ENCODE measurements at places on chromosomes 12 and 14. TPM values are rescaled to one million over a fixed set of nuclear protein-coding genes. Genes with fewer than 3 reads are reported as not detected.

- no peak for DNase-seq
These were observed 368.6 kb downstream of the BCL11B start for GRCh38 chr14:98903371-98903770.

DNA sequence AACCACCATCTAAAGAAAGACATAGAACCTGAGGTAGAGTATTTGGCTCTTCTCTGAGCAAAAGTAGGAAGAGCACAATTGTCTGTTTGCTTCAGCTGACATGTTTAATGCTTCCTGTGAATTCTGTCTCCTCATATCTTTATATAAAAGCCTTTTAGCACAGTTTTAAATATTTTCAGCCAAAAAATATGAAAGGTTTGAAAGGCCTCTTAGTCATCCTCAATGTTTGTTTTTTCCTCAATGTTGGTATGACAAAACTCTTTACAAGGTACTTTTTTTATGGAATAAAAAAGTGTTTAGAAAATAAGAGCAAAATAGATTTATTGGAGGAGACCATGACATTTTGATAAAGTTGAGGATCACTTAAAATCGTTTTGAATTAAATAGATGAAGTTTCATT lies 360.9 kb downstream of the NAV3 start:
- DNase-seq = no peak

- no peak for DNase-seq
These were observed 40.5 kb downstream of the VEZT start for GRCh38 chr12:95258151-95258550.

DNA sequence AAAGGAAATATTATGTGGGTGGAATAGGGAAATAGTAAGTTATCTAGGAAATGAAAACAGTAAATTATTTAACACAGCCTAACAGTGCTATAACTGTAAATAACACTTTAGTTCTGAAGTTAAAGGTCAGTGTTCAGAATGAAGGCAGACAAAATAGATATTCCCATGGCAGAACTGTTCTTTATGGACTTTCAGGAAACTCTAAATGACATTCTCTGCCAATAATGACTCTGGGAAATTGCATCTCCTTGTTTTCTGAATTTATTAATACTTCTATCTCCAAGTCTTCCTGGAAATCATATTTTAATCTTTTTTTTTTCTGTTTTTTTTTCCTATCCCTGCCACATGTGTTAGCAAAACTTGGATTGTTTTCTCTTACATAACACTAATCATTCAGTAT lies 101.4 kb downstream of the PDE3A start:
- DNase-seq = no peak

DNA sequence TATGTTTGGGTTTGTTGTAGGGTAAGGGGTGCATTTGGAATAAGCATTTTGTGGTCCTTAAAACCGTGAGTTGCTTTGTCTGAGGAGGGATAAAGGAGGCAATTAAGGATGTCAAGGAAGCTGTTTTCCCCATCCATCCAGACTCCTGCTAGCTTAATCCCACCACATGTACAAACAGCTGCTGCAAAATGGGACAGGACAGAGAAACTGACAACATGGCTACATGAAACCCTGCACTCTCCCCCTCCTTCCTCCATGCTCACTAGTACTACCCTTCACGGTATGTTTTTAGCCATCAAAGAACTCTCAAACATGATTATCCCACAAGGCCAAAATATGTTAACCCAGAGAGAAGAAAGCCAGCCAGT lies 20.6 kb downstream of the ST8SIA1 start:
- DNase-seq = no peak

DNA sequence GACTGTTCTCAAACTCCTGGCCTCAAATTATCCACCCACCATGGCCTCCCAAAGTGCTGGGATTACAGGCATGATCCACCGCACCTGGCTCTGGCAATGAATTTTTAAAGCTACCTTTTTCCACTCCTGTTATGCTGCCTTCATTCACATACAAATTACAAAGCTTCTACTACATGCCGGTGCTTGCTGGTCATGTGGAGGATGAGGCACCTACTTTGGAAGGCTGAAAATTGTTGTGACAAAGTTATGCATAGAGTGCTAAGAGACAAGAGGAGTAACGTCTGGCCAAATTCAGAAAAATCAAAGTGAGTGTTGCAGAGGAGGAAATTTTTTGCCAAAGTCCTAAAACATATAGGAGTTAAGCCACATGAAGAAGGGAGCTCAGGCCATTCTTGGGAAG lies 191.7 kb upstream of the PPFIA2 start:
- no peak for DNase-seq

GRCh38 chr12:81296556-81297305 lies 218.9 kb downstream of the ACSS3 start:
- DNase-seq = no peak

- no peak for DNase-seq
These were observed 87.9 kb downstream of the ATP23 start for GRCh38 chr12:58029260-58029659.

DNA sequence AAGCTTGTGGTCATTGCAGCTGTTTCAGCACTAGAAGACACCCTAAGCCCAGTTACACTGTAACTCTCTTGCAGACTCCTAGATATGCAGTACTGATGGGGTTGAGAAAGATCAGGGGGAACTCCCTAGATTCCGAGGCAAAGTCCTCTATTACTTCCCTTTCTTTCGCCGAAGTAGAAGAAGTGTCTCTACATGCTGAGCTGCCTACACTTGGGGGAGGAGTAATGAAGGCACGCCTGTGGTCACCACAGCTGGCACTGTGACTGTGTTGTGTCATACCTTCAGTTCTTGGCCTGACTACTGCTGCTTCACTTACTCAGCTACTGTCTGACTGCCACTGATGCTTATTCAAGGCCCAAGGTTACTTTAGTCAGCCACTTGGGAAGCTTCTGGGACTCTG lies 35.1 kb upstream of the RPL10L start:
- DNase-seq = no peak

GRCh38 chr12:80567401-80567800 lies 123.4 kb downstream of the PTPRQ start:
- DNase-seq = no peak

DNA sequence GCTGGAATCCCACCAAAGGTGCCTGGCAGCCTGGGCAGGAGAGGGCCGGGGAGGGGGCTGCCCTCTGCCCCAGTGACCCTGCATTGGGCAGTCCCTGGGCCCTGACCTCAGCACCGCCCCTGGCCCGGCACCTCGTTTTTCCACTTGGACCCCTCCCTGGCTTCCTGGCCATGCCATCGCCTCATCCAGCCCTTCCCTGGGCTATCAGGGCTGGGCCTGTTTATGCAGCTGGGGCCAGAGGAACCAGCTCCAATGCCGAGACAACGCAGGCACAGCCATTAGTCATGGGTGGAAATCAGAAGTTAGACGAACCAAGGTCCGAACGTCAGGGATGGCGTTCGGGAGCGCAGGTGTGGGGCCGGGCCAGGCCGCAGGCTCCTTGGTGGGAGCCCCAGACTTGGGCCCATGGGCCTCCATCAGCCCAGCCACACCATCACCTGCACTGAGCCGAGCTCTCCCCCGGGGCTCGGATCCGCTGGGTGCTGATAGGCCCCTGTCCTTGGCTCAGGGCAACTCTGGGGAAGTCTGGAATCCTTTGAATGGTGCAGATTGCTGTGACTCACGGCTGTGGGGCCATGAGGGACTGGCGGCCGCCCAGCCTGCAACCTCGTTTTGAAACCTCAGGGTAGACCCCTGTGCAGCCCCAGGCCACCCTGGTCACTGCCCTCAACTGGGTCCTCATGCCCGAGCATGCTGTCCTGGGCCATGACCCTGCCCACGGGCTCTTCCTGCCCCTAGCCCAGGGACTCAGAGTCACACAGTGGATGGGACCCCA lies 169.4 kb downstream of the KIF26A start:
- no peak for DNase-seq

DNA sequence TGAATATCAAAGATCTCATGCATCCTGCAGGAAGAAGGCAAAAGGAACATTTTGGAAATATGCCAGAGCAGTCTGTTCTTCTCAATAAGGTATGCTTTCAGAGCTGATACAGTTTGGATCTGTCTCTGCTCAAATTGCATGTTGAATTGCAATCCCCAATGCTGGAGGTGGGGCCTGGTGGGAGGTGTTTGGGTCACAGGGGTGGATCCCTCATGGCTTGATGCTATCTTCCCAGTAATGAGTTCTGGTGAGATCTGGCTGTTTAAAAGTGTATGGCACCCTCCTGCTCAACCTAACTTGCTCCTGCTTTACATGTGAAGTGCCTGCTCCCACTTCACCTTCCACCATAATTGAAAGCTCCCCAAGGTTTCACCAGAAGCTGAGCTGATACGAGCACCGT lies 76.6 kb downstream of the RIN3 start:
- DNase-seq = no peak

GRCh38 chr14:63855281-63855680 lies 2.5 kb downstream of the SYNE2 start:
- no peak for DNase-seq

- DNase-seq = no peak
These were observed 71.6 kb downstream of the DCAF5 start for GRCh38 chr14:69081271-69081670.

- DNase-seq = no peak
These were observed 340.2 kb downstream of the MED13L start for GRCh38 chr12:115936997-115937916.

DNA sequence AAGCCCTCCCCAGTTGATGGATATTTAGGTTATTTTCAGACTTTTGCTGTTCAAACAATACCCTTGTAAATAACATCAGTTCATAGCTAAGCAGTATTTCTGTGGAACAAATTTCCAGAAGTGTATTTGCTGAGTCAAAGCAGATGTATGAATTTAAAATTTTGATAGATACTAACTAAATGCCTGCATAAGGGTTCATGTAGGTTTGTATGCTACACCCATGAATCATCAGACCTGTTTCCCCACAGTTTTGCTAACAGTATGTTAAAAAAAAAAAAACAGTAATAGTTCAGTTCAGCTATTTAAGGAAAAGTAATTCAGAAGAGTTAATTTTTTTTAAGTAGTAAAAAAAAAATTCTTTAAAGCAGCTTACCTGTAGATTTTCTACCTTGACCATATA lies 236.1 kb upstream of the DIO2 start:
- DNase-seq = no peak

DNA sequence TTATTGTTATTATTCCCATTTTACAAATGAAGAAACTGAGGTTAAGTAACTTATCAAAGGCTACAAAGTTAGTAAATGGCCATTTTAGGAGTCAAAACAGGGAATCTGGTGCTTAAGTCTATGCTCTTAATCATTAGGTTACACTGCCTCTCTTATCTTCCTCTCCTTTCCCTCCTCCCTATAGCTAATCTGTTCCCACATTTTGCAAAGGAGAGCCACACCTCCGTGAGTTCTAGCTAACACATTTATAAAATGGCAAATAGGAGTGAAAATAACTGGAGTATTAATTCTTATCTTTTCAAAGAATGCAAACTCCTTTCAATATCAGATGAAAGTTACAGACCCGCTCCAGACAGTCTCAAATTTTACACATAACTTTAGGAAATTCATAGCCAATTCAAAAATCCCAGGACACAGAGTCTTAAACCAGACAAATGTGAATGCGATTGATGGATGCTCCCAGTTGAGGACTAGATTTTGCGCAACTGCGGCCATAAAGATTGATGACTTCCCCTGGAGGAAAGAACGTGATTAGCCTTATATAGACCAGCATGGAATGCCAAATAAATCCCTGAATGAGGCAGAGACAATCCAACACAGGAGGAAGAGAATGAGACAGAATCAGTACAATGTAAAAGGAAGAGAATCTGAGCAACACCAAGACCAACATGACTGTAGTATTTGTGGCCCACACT lies 225.0 kb upstream of the ARID2 start:
- no peak for DNase-seq

DNA sequence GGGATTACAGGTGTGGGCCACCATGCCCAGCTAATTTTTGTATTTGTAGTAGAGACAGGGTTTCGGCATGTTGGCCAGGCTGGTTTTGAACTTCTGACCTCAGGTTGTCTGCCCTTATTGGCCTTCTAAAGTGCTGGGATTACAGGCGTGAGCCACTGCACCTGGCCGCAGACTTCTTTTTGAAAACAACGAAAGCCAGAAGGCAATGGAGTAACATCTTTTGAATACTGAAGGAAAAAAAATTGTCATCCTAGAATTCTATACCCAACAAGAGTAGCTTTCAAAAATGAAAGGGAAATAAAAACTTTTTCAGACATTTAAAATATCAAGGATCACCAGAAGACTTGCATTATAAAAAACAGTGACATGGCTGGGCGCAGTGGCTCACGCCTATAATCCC lies 38.7 kb upstream of the CTDSP2 start:
- DNase-seq = no peak

DNA sequence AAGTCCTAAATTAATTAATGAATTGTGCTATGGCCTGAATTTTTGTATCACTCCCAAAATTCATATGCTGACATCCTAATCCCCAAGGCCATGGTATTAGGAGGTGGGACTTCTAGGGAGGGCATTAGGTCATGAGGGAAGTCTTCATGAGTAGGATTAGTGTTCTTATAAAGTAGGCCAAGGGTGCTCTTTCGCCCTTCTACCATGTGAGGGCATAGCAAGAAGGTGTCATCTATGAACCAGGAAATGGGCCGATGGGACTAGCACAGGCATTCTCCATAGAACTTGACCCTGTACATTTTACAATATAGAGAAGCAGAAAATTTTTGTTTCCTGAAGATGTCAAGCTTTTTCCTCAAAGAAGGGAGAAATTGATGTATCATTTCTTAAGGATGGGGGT lies 12.5 kb downstream of the SYT10 start:
- DNase-seq = no peak

- no peak for DNase-seq
These were observed 422.3 kb downstream of the FUT8 start for GRCh38 chr14:65834812-65835211.

- DNase-seq = peak; percentile 29
These were observed 26.4 kb downstream of the FAM222A start for GRCh38 chr12:109739747-109740693.

RNASE1 gene
- total RNA-seq = not detected

DAD1 gene
- 265 TPM for total RNA-seq

IL22 gene
- 1.4 TPM for total RNA-seq

TGM1 gene
- total RNA-seq = 7.4 TPM

RAD52 gene
- total RNA-seq = 16.0 TPM

SOAT2 gene
- 0.79 TPM for total RNA-seq

All from activated CD4-positive, alpha-beta T cell treated with anti-CD3 and anti-CD28 coated beads for 36 hours (primary cell).